OCI-M1 (cell line): ENCODE measurements at places on chromosomes 2 and 18.

DNA sequence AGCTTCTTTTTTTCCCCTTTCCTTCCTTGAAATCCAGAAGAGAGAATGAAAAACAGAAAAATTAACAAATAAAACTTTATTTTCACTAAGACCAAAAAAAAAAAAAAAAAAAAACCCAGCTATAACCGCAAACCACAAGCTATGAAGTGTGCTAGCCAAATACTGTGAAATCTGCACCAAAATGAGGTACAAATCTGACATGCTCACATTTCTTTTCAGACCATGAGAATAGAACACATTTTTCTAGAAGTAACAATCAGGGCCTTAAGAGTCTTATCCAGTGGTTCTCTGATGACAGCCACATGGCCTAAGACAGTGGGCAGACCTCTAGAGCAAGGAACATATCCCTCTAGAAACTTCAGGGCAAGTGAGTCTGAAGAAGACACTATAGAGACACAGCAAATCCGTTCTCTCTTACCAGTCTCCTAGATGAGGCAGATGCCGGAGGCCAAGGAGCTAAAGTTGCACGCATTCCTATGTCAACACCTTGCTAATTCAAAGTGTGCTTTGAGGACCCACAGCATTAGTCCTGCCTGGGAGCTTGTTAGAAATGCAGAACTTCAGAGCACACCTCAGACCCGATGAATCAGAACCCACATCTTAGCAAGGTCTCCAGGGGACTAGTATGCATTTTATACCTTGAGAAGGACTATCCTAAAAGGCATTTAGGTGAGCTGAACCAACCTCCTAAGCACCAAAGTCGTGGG lies 317.1 kb downstream of the MYCN start:
- peak; percentile 22 for DNase-seq

GRCh38 chr2:70399046-70399445 lies 97.2 kb upstream of the FAM136A start:
- DNase-seq = no peak

DNA sequence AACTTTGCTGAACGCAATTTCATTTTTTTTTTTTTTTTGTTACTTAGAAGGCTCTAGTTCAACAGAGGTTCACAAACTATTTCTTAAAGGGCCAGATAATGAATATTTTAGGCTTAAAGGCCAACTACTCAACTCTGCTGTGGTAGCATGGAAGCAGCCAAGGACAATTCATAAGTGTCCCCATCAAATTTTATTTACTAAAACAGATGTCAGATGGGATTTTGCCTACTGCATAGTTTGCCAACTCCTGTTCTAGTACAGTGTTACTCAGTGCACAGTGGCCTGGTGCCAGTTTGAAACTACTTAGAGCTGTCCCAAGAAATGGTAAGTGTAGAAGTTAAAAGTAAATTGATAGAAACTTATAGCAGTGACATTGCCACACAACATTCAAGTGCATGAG lies 949.4 kb upstream of the FANCL start:
- no peak for DNase-seq

DNA sequence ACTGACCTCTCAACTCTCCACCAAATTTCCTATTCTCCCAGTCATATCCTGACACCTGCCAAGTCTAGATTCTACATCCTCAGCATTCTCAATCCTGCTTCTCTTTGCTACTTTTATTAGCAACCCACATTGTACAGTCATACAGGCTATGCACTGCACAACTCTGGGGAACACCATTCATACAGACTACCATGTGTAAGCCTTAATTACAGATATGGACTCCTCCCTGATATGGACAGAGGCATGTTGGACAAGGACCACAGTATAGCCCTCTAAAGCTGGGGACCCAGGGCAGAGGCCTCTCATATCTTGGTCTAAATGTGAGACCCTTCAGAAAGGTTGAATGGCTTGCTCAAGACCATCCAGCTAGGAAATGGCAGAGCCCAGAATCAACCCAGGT lies 36.3 kb downstream of the BOLA3 start:
- DNase-seq = no peak

DNA sequence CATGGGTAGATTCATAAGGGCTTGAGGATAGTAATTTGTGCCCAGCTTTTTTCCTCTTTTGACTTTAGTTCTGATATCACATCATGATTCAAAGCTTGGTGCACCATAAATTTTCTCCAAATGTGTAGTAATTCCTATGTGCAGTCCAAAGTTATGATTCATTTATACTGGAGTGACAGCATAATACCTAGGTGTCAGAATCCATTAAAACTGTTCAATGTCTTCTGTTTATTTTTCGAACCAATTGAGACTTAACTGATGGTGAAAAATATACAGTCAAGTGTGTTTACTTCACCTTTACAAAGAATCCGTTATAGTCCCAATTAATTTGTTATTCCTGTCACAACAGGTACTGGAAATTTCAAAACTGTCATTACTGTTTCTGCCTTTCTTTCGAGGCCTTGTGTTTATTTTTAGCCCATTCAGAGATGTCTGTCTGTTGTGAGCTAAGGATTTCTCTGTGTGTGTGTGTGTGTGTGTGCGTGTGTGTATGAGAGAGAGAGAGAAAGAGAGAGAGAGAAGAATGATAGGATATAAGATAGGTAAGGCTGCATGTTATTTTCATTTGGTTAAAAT lies 389.7 kb upstream of the ATP5MC3 start:
- no peak for DNase-seq

DNA sequence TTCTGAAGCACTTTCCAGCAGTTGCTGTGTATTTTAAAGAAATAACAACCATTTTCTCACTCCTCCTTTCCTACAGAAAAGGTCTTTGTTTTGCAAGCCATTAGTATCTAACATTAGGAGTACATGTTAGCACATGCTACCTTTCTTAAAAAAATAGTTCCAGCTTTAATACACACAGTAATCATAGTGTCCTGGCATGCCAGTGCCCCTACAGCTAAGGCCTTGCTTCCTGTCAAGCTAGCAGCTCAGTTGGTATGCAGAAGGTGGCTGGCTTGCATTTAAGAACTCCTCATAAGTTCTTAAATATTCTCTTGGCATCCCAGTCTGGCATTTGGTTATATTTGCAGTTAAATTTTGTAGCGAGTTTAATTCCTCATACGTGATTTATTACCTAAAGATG lies 141.3 kb upstream of the IL1R2 start:
- no peak for DNase-seq

GRCh38 chr2:189281201-189281600 lies 101.6 kb upstream of the COL5A2 start:
- no peak for DNase-seq

GRCh38 chr2:121201796-121202195 lies 83.2 kb downstream of the TFCP2L1 start:
- no peak for DNase-seq

DNA sequence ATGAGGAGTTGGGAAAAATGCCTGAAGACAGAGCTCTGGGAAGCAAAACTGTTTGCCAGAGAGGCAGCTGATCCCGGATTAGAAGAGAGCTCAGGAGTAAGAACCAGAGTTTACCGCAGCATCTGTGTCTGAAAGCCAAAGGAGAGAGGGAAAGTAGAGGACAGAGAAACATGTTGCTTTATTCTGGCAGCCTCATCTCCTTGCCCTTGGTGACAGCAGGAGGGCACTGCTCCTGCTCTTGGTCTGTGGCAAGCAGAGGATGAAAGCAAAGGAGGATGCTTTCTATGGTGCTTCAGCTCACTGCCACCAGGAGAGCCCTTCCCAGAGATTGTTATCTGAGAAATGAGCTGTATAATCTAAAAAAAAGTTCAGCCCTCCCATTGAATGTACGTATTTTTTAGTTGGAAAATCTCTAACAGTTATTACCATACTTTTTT lies 7.7 kb downstream of the SLC1A4 start:
- DNase-seq = no peak

DNA sequence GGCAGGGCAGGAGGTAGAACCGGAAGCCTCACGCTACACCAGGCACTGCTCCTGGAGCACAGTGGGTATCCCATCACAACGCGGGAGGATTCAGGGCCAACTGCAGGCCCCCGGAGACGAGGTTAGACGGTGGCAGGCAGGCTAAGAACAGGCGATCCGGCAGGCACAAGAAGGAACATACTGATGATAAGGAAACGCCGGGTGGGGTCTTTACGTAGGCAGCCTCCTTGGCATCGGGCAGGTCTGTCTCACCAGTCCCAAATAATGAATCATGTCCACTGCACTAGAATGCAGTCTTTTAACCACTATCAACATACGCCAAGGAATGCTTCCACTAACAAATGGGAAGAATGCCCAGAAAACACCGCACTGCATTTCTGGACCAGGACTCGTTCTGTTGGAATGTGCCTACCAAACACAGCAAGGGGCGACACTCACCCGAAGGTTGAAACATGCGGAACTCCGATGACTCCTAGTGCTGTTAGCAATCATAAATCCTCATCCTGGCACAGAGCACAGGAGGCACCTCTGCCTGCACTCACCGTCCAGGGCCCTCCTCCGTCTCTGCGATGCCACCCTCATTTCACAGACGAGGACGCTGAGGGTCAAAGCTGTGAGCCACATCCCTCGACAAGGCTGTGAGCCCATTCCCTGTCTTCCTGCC lies 35.2 kb downstream of the ZNF516 start:
- no peak for DNase-seq

DNA sequence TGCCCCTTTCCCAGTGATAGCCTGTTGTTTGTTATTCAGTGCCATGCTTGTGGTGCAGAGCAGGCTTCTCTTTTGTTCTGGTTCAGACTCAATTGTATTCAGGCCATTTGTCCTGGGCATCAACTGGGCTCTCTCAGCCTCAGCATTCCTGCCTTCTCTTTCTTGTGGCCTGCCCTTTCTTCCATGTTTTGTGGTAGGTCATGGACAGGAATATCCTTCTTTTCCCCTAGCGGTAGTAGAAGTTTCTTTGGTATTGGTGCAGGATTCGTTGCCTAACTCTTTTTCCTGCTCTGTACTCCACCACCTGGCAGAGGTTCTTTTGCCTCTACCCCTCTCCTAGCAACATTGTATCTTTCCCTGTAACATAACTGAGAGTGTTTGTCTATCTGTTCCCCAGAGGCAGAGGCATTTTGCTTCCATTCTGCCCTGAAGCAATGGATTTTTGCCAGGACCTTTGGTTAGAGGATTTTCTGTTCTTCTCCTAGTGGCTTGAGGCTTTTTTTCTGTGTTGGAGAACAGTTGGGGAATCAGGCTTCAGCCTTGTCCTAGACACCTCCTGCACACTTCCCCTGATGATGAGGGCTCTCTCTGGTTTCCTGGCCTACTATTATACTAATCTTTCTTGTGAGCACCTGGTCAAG lies 68.5 kb downstream of the NCOA1 start:
- no peak for DNase-seq

DNA sequence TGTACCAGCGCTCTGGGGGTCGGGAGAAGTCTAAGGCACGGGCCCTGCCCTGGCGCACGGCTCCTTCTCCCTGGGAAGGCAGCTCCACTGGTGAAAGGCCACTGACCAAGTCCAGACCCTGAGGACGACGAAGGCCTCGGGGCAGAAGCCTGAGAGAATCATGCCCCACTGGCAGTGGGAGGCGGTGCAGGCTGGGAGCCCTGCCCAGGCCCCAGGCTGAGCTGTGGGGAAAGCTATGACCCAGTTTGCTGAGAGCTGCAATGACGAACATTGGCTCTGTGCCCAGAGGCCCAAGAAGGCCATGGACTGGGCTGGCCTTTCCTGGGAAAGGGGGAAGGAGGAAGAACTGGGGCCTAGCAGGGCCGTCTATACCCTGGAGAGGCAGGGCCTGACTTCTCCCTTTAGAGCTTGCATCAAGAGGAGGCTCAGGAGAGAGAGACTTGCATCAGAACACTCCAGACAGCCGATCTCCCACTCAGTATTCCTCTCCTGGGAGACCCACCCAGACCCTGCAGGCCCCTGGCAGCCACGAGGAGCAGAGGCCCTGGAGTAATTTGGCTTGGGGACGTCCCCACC lies 32.9 kb downstream of the HS1BP3 start:
- peak; percentile 48 for DNase-seq

- DNase-seq = no peak
These were observed 184.8 kb downstream of the LNPK start for GRCh38 chr2:175817221-175817620.

DNA sequence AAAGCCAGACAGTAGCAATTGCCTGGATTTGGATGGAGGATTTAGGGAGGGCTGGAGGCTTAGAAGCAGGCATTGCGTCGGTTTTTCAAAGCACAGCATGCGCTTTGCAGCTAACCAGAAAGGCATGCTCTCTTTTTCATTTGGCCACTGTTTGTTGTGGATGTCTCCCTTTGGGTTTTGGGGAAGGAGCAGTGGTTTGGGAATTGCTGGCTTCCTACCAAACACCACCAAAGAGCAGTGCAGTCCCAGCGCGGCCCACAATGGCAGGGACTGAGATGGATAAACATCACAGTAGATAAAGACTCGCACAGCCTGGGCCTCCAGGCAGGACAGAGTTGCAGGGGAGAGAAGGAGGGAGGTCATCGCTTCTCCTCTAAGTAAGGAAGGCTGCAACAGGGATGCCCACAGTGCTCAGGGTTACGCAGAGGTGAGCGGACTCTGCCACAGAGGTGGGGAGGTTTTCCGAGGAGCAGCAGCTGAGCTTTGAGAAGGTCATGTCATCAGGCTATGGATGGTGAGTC lies 148.5 kb downstream of the MYT1L start:
- no peak for DNase-seq
